ENCODE measurements at places on chromosomes 2 and 18.

DNA sequence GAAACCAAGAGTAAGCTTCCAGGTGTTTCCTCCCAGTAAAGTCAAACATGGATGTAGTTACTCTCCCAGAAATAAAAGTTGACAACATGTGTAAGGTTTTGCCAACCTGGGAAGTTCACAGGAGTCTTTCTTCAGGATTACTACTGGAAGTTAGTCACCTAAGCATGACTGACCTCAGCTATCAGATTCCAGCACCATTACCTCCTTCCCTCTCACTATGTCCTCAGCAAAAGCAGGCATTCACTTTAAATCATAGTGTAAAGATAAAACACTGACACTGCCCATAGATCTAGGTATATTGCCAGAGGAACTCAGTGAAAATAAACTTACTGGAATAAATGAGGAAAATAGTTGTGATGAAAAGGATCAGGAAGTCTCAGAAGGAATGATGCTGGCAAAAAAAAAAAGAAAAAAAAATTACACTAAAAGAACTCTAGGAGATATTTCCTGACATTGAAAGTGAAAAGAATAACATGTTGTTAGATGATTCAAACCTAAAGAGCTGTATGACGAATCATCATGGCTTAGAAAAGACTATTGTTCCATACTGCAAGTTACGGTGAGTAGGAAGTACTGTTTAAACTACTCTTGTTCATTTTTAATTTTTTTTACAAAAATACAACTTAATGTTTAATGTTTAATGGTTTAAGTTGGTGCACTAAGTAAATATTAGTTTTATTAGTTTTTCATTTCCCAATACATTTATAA, 484.5 kb upstream of the ZNF804A start:
- no peaks in the 10 kb centered on the region for H3K27me3 ChIP-seq
- DNase-seq = no peak
- no peaks in the 10 kb centered on the region for H3K4me1 ChIP-seq
- H3K4me3 ChIP-seq = no peak overlapping the region
- H3K27ac ChIP-seq = no peak overlapping the region

- peaks cover 3% of the 10 kb centered on the region for H3K4me1 ChIP-seq
- peak overlapping the region; percentile 56 for H3K4me3 ChIP-seq
- peak overlapping the region; percentile 70 for H3K27ac ChIP-seq
- no peaks in the 10 kb centered on the region for H3K36me3 ChIP-seq
- DNase-seq = peak; percentile 82
- H3K27me3 ChIP-seq = no peaks in the 10 kb centered on the region
Observed at GRCh38 chr2:25215948-25216679, 47.7 kb upstream of the POMC start.

DNA sequence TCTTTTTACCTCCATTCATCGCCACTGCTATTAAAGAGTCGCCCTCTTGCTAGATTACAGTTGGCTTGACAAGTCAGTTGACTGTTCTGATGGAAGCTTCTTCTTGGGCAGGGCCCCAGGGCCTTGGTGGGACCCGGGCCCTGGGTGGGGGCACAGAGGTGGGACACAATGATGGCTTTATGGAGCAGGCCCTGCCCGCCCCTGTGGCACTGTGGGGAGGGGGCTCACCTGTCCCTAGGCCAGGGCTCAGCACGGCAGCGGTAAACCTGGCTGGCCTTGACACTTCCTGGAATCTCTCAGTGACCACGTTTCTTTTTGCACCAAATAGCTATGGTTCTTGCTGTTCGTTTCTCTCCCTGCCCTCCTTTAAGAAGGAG, 4.9 kb upstream of the HS6ST1 start:
- H3K27me3 ChIP-seq = no peaks in the 10 kb centered on the region
- H3K4me3 ChIP-seq = no peak overlapping the region
- no peaks in the 10 kb centered on the region for H3K36me3 ChIP-seq
- no peak overlapping the region for H3K27ac ChIP-seq

DNA sequence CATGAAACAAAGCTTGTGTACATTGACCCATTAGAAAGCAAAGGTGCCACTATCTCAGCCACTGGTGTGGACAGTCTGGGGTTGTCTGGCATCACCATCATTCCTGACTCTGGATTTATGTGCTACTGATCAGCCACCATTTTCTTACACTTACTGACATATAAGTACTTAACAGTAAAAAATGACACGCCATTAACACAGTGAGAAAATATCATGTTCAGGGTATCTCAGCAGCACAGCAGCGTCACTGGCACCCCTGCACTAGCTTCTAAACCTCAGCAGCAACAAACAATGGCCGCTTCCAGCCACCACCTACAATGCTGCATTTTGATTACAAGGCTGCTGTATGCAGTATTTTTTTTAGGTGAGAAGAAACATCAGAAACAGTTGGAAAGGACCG, 253.4 kb upstream of the HDAC4 start:
- H3K27me3 ChIP-seq = no peaks in the 10 kb centered on the region
- H3K4me3 ChIP-seq = no peak overlapping the region

- no peaks in the 10 kb centered on the region for H3K27me3 ChIP-seq
- H3K36me3 ChIP-seq = no peaks in the 10 kb centered on the region
- peaks cover 9% of the 10 kb centered on the region for H3K4me1 ChIP-seq
Observed at GRCh38 chr2:207334301-207334623, 168.5 kb upstream of the KLF7 start.

DNA sequence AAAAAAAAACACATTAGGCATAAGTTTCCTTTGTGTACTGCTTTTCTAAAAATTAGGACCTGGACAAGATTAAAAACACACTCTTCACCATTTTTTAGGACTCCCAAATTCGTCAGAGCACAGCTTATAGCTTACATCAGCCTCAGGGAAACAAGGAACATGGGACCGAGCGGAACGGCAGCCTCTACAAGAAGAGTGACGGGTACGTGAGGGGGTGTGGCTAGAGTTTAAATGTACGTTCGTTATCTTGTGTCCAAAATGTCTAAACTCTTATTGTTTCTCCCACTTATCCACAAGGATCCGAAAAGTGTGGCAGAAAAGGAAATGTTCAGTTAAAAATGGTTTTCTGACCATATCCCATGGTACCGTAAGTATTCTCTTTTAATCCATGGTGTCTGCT, 78.9 kb downstream of the ITGB1BP1 start:
- H3K4me3 ChIP-seq = no peak overlapping the region
- DNase-seq = no peak
- H3K36me3 ChIP-seq = no peaks in the 10 kb centered on the region
- no peaks in the 10 kb centered on the region for H3K27me3 ChIP-seq
- H3K27ac ChIP-seq = no peak overlapping the region

DNA sequence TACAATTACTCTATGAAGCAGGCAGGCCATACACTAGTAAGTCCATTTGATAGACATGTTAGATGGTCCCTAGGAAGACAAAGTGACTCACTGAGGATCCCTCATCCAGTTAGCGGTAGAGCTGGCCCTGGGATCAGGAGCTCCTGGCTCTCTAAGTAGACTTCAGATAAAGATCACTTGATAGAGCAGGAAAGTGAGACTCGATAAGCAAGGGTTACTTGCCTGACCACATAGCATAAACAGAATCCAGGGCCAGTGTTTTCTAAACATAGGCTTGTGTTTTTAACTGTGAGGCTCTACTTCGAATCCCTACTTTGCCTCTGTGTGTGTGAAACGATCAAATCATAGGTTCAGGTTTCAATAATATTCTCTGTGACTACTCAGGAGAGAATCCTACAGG, 355.2 kb upstream of the TRIB2 start:
- H3K4me3 ChIP-seq = no peak overlapping the region
- no peak for DNase-seq
- H3K27ac ChIP-seq = no peak overlapping the region
- H3K27me3 ChIP-seq = no peaks in the 10 kb centered on the region

GRCh38 chr2:128260239-128261138, 58.2 kb downstream of the HS6ST1 start:
- H3K4me3 ChIP-seq = no peak overlapping the region
- DNase-seq = peak; percentile 38
- no peaks in the 10 kb centered on the region for H3K36me3 ChIP-seq
- no peak overlapping the region for H3K27ac ChIP-seq
- no peaks in the 10 kb centered on the region for H3K27me3 ChIP-seq

GRCh38 chr2:81266106-81266505, 961.6 kb upstream of the LRRTM1 start:
- no peak overlapping the region for H3K4me3 ChIP-seq
- H3K36me3 ChIP-seq = no peaks in the 10 kb centered on the region
- no peaks in the 10 kb centered on the region for H3K27me3 ChIP-seq
- H3K27ac ChIP-seq = no peak overlapping the region
- no peak for DNase-seq

DNA sequence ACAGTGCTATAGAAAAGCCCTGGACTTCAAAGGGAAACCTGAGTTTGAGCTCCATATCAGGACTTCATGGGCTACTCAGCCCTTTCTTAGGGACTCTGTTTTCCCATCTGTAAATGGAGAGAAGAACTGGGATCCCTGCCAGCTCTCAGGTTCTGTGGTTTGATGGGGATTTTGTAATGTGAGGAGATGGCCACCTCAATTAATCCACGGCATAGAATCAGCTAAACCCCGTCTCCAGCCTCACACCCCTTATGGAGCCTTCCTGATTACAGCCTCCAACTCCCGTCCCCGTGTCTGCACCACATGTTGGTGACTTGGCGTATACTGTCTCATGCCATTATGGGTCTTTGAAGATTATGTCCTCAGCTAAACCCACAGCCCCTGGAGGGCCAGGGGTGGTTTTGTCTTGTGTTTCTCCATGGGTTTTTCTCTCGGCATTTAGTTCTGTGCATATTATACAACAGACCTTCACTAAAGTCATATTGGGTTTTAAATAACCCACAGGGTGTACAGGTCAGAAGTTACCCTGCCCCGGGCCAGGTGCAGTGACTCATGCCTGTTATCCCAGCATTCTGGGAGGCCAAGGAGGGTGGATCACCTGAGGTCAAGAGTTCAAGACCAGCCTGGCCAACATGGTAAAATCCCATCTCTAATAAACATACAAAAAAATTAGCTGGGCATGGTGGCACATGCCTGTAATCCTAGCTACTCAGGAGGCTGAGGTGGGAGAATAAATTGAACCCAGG, 63.8 kb upstream of the PPP1CB start:
- no peak for DNase-seq
- no peaks in the 10 kb centered on the region for H3K27me3 ChIP-seq
- H3K36me3 ChIP-seq = no peaks in the 10 kb centered on the region
- no peak overlapping the region for H3K4me3 ChIP-seq
- H3K4me1 ChIP-seq = peaks cover 22% of the 10 kb centered on the region
- H3K27ac ChIP-seq = no peak overlapping the region

GRCh38 chr18:45844938-45845337, 19.5 kb downstream of the SIGLEC15 start:
- no peak overlapping the region for H3K4me3 ChIP-seq
- H3K36me3 ChIP-seq = no peaks in the 10 kb centered on the region
- DNase-seq = no peak
- no peaks in the 10 kb centered on the region for H3K4me1 ChIP-seq
- no peaks in the 10 kb centered on the region for H3K27me3 ChIP-seq

GRCh38 chr2:45020439-45020838, 11.2 kb upstream of the SIX2 start:
- H3K36me3 ChIP-seq = no peaks in the 10 kb centered on the region
- H3K27ac ChIP-seq = no peak overlapping the region
- DNase-seq = no peak
- H3K27me3 ChIP-seq = no peaks in the 10 kb centered on the region

GRCh38 chr18:8958660-8959059, 143.8 kb upstream of the NDUFV2 start:
- no peaks in the 10 kb centered on the region for H3K36me3 ChIP-seq
- H3K27me3 ChIP-seq = no peaks in the 10 kb centered on the region
- no peak overlapping the region for H3K4me3 ChIP-seq
- DNase-seq = no peak

- no peak overlapping the region for H3K4me3 ChIP-seq
- DNase-seq = no peak
- no peak overlapping the region for H3K27ac ChIP-seq
- no peaks in the 10 kb centered on the region for H3K36me3 ChIP-seq
Observed at GRCh38 chr2:148533685-148534084, 110.9 kb upstream of the EPC2 start.

Measured in body of pancreas (tissue), 4 donors.